ENCODE measurements at places on chromosomes 4 and X.
A peak's percentile ranks its signal among the peaks of the same experiment; 100 is the strongest.

DNA sequence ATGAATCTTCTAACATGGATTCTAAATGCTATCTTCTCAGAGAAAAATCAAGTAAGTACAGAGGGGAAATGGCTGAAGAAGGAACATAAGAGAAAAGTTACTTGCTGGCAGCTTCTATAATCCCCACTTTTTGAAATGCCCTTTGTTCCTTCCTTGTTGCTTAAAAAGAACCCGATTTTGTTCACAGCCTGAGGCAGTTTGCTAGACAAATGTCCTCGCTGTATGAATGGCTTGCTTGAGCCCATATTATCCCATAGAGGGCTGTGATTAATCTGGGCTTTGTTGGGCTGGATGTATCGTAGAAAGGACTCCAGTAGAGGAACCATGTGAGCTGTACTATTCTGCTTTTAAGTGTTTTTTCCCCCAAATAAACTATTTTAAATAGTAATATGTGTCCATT lies 134.3 kb upstream of the FGF13 start:
- no peak for DNase-seq

DNA sequence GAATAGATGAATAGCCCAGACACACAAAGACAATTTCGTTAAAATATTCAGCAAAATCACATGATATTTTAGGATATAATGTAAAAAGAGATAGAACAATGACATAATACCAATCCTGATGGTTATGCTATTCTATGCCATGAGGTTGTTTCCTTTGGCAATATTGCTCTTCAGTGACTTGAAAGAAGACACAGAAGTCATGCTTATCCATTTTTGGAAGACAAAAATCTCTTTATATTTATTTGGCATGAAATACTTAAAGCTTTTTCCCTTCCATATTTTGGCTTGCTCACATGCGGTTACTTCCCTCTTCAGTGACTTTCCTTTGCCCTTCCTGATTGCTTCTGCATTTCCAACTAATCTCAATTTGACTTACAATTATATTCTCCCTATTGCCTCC lies 314.8 kb downstream of the IQCM start:
- DNase-seq = no peak

GRCh38 chr4:89055157-89056080 lies 1.6 kb downstream of the FAM13A start:
- DNase-seq = peak; percentile 29

DNA sequence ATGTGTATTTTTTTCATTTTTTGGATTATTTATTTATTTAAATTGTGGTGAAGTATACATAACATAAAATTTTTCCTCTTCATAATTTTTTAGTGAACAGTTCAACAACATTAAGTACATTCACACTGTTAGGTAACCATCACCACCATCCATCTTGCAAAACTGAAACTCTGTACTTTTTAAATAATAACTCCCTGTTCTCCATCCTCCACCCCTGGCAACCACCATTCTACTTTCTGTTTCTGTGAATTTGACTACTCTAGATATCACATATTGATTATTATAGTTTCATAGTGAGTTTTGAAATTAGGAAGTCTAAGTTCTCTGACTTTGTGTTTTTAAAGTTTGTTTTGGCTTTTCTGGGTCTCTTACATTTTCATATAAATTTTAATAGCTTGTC lies 89.3 kb upstream of the STX18 start:
- peak; percentile 35 for DNase-seq

- no peak for DNase-seq
Observed at GRCh38 chrX:112536544-112536943, 143.2 kb downstream of the LHFPL1 start.

DNA sequence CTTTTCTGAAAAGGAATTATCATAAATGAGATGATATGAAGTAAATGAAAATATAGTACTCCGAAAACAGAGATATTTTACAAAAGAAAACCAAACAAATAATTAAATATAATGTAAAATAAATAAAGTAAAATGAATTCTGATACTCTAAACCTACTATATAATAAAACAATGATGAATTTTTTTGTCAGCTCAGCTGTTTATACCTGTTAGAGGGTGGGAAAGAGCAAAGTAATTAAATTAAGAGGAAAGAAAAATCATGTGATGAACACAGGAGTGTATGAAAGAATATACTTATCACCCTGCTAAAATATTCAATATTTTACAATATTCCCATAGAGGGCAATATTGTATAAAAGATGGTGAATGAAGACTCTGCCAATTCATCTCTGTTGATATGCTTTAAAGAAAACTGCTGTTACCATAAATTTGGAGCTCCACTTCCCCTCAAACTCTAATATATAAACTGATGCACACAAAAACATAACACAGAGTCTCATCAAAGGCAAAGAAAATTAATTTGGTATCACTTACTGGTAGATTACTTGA lies 6.5 kb upstream of the NDST4 start:
- no peak for DNase-seq

GRCh38 chr4:188412499-188412898 lies 273.3 kb downstream of the TRIML1 start:
- no peak for DNase-seq

DNA sequence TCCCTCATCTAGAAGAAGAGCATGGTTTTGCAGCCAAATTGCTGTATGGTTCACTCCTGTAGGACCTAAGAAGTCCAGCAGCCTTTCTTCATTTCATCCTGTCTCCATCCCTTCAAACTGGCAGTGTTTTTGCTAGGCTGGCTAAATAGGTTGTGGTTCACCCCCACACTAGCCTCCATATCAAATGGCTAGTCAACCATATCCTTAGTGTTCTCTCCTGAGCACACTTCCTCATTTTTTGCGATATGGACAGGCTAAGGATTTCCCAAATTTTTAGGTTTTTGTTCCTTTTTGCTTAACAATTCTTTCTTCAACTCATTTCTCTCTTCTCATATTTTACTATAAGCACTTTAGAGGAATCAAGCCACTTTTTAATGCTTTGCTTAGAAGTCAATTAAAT lies 98.8 kb upstream of the NOCT start:
- DNase-seq = no peak

GRCh38 chrX:25198891-25199290 lies 183.1 kb upstream of the ARX start:
- DNase-seq = no peak

DNA sequence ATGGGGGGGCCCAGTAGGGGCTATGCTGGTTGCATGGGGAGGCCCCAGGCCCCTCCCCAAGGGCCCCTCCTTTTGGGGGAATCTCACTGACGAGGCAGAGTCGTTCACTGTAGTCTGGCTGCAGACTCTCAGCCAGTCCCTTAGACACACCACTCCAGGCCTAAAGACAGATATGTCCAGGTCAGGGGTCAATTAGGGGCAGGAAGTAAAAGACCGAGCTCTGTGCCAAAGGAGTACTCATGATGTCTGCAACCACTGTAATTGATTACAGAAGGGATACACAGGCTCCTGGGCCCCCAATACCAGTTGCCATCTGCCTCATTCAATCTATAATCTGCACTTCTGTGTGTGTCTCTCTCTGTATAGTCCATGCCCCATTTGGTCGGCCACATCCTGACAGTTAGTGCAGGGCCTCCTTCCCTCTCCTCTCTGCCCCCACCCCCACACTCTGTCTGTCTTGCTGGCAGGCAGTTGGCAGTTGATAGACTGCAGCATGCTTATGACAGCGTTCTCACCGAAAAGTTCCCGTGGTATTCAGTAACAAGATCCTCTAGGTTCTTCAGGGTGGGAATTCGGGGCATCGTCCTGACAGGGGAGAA lies 1.3 kb upstream of the CXorf65 start:
- DNase-seq = peak; percentile 68

DNA sequence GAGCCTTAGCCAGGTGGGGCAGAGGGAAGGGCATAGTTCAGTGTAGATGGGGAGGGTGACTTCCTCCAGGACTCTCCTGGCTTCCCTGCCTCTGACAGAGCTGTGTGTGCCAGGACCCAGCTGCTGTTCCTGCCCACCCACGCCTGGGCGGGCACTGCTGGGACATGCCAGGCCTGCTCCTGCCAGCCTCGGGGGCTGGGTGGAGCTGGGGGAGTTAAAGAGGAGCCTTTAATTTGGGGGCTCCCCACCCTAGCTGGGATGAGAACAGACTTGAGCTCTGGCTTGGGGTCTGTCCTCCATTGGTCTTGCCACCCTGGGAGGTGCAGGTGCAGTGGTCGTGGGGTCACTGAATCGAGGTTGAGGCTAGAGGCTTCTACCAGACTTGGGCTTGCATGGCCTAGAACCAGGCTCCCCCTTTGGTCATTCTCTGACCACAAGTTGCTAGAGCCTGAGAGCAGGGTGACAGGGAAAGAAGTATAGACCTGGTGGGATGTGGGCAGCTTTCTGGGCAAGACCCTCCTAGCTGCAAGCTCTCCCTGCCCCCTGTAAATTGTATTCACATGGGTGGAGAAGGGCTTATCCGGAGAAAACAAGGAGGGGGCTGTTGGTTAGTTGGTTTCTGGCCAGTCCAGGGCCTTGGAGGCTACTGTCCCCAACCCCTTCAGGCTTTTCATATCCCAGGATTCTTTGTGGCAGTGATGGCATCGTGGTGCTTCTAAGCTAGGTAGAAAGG lies 5.7 kb downstream of the EFNB1 start:
- no peak for DNase-seq

- no peak for DNase-seq
Observed at GRCh38 chr4:62226082-62226481, 1026.0 kb downstream of the ADGRL3 start.

DNA sequence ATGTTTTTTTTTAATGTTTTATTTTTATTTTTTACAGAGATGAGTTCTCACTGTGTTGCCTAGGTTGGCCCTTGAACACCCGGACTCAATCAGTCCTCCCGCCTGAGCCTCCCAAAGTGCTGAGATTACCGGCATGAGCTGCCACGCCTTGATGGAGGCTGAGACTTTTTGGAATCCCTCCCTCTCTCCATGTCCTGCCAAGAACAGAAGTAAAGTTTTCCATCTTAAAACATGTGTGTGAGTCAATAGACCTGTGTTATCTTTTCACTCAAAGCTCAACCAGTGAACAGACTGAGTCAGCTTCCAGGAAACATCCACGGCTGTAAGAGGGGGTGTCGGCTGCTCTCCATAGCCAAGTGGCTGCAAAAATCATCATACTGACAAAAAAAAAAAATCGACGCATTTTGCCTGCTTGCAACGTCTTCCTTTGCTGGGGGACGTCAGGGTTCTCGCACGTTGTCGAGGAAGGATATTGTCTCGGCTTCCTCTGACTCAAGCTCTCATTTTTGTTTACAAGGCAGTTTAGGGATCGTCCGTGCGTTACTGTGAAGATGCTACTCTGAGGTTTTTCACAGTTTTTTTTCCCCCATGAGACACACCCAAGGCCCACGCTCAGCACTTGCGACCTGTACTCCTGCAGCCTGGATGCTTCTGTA lies 10.0 kb upstream of the ASMTL start:
- peak; percentile 91 for DNase-seq

GRCh38 chr4:184475498-184475897 lies 1.1 kb upstream of the IRF2 start:
- DNase-seq = no peak

DNA sequence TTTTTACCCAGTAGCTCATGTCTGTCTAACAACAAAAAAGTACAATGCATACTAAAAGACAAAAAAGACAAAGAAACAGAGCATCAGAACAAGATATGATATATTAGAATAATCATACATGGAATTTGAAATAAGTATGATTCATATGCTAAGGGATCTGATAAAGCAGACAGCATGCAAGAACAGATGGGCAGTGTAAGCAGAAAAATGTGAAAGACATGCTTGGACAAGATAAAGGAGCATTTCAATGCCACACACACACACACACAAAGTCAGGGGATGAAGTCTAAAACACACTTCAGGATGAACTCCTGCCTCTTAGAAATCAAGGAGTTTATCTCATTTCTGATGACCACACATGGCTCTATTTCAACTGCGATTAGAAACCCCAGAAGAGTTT lies 649.6 kb upstream of the NDST4 start:
- DNase-seq = no peak

GRCh38 chr4:112896609-112897190 lies 152.8 kb upstream of the ANK2 start:
- DNase-seq = no peak

GRCh38 chr4:158590306-158590705 lies 68.6 kb downstream of the RXFP1 start:
- DNase-seq = no peak

GRCh38 chrX:153900831-153901752 lies 3.4 kb upstream of the AVPR2 start:
- peak; percentile 72 for DNase-seq

DNA sequence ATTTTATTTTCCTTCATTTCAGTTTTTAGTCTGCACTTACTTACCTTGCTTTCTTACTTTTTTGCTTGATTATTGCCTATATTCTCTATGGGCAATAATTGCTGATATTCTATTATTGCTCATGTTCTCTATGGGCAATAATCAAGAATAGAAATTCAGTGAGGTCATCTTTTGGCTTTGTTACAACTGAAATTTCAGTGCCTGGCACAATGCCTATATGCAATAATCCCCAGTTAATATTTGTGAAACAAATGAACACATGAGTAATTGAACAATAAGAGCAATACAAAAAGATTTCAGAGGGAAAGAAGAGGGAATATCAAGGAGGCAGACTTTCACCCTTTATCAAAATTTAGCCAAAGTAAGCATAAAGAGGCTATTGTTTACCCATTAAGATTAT lies 48.6 kb upstream of the ARSJ start:
- DNase-seq = no peak

GRCh38 chr4:21947791-21948346 lies 703 bp downstream of the KCNIP4 start:
- DNase-seq = no peak

GRCh38 chr4:113978561-113979147 lies 793 bp downstream of the ARSJ start:
- no peak for DNase-seq

- DNase-seq = no peak
Observed at GRCh38 chr4:41106081-41106480, 108.3 kb downstream of the APBB2 start.

DNA sequence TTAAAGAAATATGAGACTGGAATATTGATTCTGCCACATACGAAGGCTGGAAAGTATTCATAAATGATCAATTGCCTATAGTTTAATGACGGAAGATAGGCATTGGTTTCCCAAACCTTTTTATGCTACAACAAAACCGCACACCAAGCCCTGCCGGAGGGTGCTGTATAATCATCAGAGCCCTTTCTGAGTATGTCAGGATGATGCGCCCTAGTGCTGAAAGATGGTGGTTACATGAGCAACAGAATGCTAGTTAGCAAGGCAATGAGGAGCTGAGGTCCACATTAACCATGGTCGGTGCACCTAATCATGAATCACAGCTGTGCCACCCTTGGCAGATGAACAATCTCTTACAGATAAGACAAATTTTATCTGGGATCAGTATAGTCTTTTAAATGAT lies 491.1 kb downstream of the PACRGL start:
- DNase-seq = no peak

- no peak for DNase-seq
Observed at GRCh38 chr4:87521757-87522374, 7.3 kb downstream of the SPARCL1 start.

All from activated CD4-positive, alpha-beta T cell treated with anti-CD3 and anti-CD28 coated beads, Interleukin-2, Interleukin-6, amounts not matched to agents 100 ng/mL and 50 ng/mL, durations not matched to agents 16 hours and 8 hours (primary cell).